ENCODE measurements at places on chromosomes 6 and 20.

DNA sequence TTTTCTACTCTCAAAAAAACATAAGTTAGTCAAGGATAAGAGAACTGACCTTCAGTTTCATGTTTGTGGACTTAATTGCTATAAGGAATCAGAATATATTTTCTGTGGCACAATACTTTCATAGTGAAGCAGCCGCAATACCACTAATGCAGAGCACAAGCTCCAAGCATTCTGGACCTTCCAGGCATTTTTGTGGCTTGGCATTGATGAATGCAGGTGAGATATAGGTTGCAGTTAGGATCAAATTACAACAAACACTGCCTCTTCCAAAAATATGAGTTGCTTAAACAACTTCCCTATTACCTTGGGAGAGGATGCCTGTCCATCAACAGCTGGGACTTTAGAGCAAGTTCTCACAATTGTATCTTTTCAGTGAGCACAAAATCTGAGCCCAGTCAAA is 162.8 kb upstream of the RSPO3 start:
- DNase-seq = no peak

DNA sequence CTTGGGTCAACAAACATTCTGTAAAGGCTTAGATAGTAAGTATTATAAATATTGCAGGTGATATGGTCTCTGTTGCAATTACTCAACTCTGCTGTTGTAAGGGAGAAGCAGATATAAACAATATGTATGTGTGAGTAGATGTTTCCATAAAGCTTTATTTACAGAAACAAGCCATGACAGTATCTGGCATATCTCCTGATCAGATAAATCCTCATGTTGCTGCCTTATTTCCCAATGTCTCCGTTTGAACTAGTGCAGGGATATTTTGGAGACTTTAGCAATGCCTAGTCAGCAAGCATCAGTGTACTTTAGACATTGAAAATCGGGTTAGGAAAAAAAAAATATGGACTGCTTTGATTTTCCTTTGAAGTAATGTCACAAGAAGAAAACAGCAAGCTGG is 96.1 kb downstream of the LAMA2 start:
- no peak for DNase-seq

DNA sequence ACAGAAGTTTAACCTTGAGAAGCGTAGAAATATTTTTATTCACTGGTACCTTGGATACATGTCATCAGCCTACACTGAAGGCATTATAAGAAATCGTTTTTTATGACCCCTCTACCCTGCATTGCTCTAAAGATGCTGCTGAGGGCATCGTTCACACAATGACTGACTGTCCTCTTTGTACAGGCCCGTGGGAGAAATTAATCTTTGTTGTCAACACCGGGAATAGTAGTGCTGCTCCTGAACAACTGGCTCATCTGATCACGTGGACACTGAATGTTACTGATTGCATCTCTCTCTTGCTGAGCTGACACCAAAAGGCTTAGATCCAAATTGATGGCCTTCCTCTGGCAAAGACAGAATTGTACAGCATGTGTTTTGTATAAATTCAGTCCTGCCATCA is 157.1 kb upstream of the SMLR1 start:
- DNase-seq = no peak

GRCh38 chr6:169518451-169518850 is 183.4 kb downstream of the WDR27 start:
- DNase-seq = no peak

GRCh38 chr6:91667596-91667995 is 1080.7 kb upstream of the MAP3K7 start:
- DNase-seq = no peak

DNA sequence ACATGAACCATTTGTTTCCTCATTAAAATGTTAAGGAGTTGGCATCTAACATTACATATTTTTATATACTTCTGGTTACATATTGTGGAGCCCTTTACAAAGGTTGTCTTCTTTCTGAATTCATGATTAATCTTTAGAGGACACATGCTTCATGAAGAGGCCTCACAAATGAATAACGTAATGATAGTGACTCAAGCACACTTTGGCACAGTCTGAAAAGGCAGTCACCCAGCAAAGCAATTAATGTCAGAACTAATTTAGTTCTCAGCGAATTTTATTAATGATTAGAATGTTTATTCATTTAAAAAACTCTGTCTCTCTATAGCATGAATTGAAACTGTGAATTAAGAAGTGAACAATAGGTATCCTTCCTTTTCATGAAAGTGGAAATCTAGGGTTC is 854.2 kb downstream of the PHF3 start:
- no peak for DNase-seq

DNA sequence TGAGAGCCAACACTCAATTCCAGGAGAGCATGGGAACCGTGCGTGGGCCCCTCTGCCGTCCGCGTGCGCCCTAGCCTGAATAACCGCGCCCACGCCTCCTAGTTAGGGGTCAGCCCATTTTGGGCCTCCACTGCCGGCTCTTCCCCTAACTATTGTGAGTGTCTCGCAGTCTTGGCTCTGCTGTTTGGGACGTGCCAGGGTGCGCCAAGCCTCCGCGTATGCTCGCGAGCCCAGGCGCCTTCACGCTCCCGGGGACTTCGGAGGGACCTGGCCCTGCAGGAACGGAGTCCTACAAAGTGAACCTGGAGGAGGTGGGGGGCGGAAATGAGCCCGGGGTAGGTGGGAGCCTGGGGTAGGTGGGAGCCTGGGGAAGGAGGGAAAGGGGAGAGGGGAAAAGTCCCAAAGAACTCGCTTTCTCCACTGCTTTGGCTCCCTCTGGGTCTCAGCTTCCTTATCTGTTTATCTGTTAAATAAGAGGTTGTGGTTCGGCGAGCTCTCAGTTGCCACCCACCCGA is 873 bp upstream of the GCM2 start:
- no peak for DNase-seq

GRCh38 chr6:116267836-116268588 is 11.7 kb downstream of the TSPYL1 start:
- no peak for DNase-seq

DNA sequence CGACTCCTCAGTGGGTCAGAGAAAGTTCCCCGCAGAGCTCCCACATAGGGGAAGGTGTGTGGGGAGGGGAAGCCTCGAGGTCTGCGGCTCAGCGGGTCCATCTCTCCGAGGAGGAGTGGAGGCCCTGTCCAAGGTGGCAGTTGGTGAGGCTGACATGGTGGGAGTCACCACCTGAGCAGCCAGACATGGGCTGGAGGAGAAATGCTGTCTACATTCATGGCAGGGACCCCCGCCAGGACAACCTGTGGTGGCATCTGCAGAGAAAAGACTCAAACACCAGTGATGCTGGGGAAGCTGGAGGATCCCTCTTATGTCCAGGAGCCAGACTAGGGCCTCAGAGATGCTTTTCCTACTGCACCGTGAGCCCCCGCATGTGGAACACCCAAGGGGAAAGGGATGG is 49.8 kb downstream of the BMP7 start:
- no peak for DNase-seq

DNA sequence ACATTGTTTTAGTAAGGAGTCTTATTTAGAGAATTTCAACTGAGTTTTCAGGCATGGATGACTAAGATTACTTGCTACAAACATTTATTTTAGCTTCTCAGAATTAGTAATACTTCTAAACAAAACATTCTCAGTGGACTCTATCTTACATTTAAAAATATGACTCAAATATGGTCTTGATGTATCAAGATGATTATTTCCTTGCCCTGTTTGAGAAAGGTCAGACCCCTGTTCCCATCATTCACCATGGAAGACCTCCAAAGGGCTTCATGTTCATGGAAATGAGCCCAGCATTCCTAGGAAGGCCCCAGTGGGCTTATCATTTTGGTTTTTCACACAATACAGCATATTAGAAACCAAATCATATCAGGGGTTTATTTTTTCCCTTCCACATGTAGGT is 24.6 kb upstream of the TRPC4AP start:
- no peak for DNase-seq

- no peak for DNase-seq
These were observed 24.7 kb upstream of the ASXL1 start for GRCh38 chr20:32333181-32333987.

DNA sequence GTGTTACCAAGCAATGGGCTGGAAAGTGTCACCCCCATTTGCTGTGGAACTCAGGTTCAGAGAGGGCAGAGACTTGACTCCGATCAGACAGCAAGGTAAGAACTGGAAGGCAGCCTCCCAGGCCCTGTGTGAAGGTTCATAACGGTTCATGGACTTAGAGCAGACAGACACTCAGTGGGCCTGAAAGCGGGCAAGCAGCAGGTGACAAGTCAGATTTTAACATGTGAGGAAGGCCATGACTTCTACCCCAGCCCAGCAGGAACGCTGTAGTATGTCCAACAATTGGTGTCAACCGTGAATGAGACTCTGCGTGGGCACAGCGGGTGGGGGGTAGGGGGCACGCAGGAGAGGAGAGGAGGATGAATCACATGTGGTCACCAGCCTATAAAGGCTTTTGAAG is 217.6 kb upstream of the SNX9 start:
- no peak for DNase-seq

DNA sequence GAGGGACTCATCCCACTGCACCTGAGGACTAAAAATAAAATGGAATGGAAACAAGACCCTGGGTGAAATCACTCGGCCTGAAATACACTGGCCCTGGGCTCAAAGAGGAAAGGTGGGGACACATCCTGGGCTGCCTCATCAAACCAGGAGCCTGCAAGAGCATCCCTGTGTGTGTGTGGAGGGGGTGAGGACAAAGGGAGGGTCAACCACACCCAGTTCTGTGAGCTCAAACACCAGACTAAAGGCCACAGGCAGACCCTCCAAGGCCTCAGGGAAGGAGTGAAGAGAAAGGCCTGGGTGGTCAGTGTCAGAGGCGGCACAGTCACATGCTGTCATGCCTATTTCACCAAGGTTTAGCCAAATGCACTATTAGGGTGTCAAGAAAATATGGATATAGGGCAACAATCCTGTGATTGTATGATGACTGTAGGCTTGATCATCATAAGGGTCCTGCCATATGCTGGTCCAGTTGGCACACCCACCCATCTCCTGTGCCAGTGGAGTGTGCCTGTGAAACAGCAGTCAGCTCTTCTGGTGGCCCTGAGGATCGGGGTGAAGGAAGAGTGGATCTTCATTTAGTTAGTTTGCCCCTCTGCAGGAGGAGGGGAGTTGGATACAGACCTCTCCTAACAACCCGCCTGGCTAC is 28.9 kb downstream of the SRSF3 start:
- DNase-seq = no peak

DNA sequence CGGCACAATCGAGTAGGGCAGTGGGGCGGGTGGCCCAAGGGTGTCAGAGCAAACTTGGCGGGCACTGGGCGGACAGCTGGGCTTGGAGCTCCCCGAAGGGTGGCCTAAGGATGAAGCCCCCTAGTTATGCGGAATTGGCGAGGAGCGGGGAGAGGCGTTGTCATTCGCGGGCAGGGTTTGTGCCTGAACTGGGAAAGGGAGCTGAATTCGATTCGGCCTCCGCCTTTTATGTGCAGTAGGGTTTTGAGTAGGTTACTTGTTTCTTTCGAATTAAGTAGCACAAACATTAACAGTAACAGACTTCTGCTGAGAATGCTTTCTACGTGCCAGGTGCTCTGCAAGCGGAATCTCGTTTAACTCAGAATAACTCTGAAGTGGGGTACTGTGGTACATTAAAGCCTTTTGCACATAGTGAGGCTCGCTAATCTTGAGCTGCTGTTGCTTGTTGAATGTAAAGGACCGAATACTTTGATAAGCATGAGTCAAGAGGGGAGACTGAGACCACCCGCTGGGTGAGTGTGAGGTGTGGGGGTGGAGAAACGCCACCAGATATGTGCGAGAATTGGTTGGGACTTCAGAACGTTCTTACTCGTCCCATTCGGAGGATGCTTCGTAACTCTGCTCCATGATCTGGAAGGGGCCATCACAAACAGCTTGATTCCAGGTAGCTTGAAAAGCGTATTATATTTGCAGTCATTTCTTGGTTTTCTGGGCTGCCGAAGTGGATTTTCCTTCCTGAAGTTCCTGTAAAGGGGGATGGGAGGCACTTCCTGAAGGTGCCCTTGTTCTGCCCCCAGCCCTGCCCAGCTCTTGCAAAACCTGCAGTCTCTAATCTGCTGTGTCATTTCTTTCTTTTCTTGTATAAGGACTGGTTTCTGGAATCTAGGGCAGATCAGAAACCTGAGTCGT is 833 bp downstream of the RAB5IF start:
- no peak for DNase-seq

DNA sequence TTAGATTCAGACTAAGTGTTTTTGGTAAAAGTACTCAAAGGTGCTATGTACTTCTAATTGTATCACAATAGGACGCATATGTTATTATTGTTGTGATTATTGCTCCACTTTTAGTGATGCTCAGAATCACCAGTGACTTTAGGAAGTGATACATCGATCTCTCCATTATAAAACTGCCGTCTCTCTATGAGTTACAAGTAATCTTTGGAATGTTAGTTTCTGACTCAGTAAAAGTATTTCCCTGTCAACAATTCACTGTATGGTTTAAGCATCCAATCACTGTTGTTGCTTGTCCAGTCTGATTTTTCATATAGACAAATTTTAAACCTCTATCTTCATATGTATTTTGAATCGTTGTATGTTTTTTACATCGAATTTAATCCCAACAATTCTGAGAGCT is 9.4 kb downstream of the DCBLD1 start:
- no peak for DNase-seq

DNA sequence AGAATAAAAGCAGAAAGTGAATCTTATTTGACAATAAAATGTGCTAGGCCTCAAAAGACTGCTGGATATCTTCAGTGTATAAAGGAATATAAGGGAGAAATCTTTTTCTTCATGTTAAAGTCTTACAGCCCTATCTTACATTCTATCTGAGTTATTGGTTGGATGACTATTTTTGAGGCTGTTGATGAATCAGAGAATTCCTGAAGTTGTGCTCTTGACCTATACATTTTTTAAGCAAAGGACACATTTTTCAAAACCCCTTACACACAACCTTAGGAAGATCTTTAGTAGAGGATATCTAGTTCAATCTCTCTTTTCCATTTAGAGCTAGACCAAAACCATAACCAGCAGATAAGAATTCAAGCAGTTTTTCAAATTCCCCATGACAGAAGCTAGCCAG is 10.9 kb upstream of the CGA start:
- no peak for DNase-seq

DNA sequence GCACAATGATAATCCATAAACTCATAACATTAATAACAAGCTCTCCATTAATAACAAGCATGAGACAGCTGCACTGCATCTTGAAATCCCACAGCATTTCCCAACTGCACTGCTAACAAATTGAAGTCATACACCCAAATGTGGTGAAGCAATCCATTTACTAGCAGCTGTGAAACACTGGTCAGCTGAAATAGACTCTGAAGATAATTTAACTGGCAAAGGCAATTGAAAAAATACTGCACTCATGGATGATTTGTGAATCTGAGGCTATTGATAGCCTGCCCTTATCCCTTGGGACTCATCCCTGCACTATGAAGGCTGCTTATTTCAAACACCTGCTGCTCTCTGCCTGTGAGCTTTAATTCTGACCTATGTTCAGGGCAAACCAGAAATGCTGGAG is 49.1 kb upstream of the PLCB1 start:
- no peak for DNase-seq

- DNase-seq = no peak
These were observed 495.4 kb upstream of the MMS22L start for GRCh38 chr6:97778290-97779038.
